Activated naive CD4-positive, alpha-beta T cell treated with anti-CD3 and anti-CD28 coated beads, Interleukin-2, amount 10 ng/mL, durations not matched to agents 7 days and 5 days (primary cell): ENCODE measurements at places on chromosomes 3 and 15.

- H3K27ac ChIP-seq, result no peak overlapping the region
- no peaks in the 10 kb centered on the region for H3K36me3 ChIP-seq
- H3K4me1 ChIP-seq, result no peaks in the 10 kb centered on the region
- H3K4me3 ChIP-seq, result no peak overlapping the region
- peaks cover 68% of the 10 kb centered on the region for H3K27me3 ChIP-seq
Observed at GRCh38 chr3:52036829-52037228, 19.5 kb downstream of the DUSP7 start.

GRCh38 chr15:96771035-96771434 is 440.5 kb downstream of the NR2F2 start:
- no peak overlapping the region for H3K27ac ChIP-seq
- H3K36me3 ChIP-seq, result no peaks in the 10 kb centered on the region
- no peak for DNase-seq
- H3K27me3 ChIP-seq, result no peaks in the 10 kb centered on the region

DNA sequence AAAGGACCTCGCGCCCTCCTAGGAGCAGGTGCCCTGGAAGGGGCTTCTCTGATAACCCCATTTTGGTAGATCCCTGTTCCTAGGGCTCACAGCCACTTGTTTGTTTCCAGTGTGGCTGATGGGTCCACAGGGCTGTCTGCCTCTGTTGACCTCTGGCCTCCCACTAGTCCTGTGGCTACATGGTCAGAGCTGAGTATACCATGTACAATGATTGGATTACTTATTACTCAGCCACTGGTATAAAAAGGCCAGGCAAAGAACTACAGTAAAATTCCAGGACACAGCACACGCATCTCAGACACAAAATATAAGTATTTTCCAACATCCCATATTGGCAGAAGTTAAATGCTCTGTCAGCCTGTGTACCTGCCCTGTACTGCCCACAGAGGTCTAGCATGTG is 277.3 kb downstream of the GABRG3 start:
- no peaks in the 10 kb centered on the region for H3K36me3 ChIP-seq
- no peaks in the 10 kb centered on the region for H3K27me3 ChIP-seq
- DNase-seq, result no peak

- H3K36me3 ChIP-seq, result peaks cover 24% of the 10 kb centered on the region
- H3K4me1 ChIP-seq, result peaks cover 13% of the 10 kb centered on the region
- H3K4me3 ChIP-seq, result no peak overlapping the region
- no peak for DNase-seq
Observed at GRCh38 chr15:41669701-41670100, 9.5 kb downstream of the MGA start.

- peak overlapping the region; percentile 64 for H3K27ac ChIP-seq
- DNase-seq, result no peak
Observed at GRCh38 chr3:67683522-67683921, 29.1 kb upstream of the SUCLG2 start.

- DNase-seq, result no peak
- H3K27me3 ChIP-seq, result no peaks in the 10 kb centered on the region
- no peaks in the 10 kb centered on the region for H3K4me1 ChIP-seq
- peaks cover 56% of the 10 kb centered on the region for H3K36me3 ChIP-seq
Observed at GRCh38 chr3:130968221-130968620, 58.4 kb downstream of the ASTE1 start.

DNA sequence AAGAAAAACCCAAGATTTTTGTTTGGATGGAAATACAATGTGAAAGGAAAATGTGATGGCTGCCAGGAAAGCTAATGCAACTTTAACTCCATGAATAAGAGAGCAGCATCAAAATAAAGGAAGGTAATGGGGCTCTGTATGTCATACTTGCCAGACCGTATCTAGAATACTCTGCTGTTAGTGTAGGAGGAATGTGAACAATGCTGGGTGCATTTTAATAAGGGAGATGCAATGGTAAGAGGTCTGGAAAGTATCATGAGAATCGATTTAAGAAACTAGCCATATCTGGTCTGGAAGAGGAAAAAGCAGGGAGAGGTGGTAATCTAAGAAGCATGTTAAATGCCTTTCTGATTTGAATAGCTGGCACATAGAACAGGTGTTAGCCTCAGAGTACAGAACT is 239.6 kb downstream of the GBE1 start:
- H3K27ac ChIP-seq, result no peak overlapping the region
- no peaks in the 10 kb centered on the region for H3K36me3 ChIP-seq
- H3K4me1 ChIP-seq, result no peaks in the 10 kb centered on the region
- H3K4me3 ChIP-seq, result no peak overlapping the region
- no peaks in the 10 kb centered on the region for H3K27me3 ChIP-seq

- H3K27me3 ChIP-seq, result no peaks in the 10 kb centered on the region
- H3K4me3 ChIP-seq, result no peak overlapping the region
- peaks cover 30% of the 10 kb centered on the region for H3K36me3 ChIP-seq
- peak overlapping the region; percentile 25 for H3K27ac ChIP-seq
Observed at GRCh38 chr3:188403404-188403803, 249.4 kb downstream of the LPP start.

DNA sequence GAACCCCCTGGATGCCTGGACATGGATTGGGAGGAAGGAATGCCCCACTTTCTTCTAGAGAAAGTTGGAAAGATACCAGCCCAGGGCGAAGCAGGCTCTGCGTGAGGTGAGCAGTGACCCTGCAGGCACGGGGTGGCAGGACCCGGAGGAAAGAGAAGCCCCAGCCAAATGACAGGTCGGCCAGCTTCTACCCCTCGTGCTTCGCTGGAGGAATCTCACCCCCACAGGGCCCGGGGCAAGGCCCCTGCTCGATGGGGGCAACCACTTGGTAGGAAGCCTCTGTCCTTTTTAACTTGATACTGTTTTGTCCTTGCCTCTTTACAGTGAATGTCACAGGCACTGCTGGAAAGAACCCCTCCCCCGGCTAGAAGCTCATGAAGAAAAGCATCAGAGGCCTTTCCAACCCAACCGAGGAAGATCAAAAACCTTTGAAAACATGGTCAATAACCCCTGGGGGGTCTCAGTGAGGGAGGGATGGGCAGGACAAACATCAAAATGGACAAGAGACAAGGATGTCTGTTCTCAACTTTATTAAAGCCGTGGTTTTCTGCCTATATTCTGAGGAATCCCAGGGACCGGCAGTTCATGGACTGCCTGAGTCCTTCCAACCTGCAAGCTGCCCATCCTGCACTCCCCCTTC is 54.4 kb downstream of the SH3BP5 start:
- H3K4me1 ChIP-seq, result peaks cover 59% of the 10 kb centered on the region
- no peak for DNase-seq
- no peak overlapping the region for H3K4me3 ChIP-seq
- no peak overlapping the region for H3K27ac ChIP-seq

DNA sequence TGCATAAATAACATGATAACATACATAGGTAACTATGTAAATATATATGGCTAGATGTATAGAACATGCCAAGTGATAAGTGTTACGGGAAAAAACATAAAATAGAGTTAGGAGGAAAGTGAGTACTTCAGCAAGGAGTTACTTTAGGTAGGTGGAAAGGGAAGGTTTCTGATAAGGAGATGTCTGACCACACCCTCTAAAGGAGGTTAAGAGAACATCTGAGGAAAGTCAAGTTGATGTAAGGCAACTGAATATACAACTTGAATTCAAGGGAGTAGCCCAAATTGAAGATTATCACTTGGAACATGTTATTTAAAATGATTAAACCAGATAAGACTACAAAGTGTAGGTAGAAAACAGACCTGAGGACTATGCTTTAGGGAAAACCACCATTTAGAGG is 13.8 kb downstream of the PIERCE2 start:
- no peak overlapping the region for H3K27ac ChIP-seq
- H3K36me3 ChIP-seq, result no peaks in the 10 kb centered on the region
- no peaks in the 10 kb centered on the region for H3K4me1 ChIP-seq
- no peak overlapping the region for H3K4me3 ChIP-seq

- no peaks in the 10 kb centered on the region for H3K4me1 ChIP-seq
- no peak overlapping the region for H3K4me3 ChIP-seq
- H3K27me3 ChIP-seq, result peaks cover 3% of the 10 kb centered on the region
- DNase-seq, result no peak
- no peak overlapping the region for H3K27ac ChIP-seq
Observed at GRCh38 chr3:170528726-170529125, 57.1 kb downstream of the SLC7A14 start.

DNA sequence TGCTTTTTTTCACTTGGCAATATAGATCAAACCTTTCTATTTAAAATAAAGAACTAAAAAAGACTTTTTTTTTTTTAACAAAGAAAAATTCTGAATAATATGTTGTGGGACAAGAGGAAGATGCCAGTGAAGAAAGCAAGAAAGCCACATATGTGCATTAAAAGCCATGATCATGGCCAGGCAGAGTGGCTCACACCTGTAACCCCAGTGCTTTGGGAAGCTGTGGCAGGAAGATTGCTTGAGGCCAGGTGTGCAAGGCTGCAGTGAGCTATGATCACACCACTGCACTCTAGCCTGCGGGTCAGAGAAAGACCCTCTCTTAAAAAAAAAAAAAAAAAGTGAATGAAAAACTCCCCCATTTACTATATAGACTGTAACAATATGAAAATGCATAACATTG is 23.9 kb downstream of the C2CD4B start:
- peaks cover 3% of the 10 kb centered on the region for H3K4me1 ChIP-seq
- H3K36me3 ChIP-seq, result no peaks in the 10 kb centered on the region
- H3K4me3 ChIP-seq, result no peak overlapping the region
- H3K27me3 ChIP-seq, result no peaks in the 10 kb centered on the region
- DNase-seq, result no peak
- H3K27ac ChIP-seq, result no peak overlapping the region

DNA sequence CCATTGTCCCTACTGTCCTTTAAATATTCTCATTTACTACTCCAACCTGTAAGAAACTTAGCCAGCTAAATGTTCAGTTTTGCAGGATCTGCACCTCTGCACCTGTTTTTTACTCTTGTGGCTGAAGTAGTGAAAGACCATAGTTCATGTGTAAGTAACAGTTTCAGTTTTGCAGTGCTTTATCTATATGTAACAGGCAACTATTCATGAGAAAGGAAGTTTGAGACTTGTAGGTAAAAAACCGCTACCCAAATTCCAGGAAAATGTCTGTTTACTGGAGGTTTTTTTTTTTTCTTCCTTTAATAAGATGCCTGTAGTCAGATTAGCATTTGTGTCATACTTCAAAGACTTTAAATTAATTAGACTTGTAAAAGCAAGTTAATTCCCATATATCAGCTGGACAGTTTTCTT is 25.4 kb upstream of the MBNL1 start:
- H3K4me1 ChIP-seq, result peaks cover 51% of the 10 kb centered on the region
- H3K27ac ChIP-seq, result peak overlapping the region; percentile 89
- no peaks in the 10 kb centered on the region for H3K27me3 ChIP-seq
- H3K4me3 ChIP-seq, result peak overlapping the region; percentile 98

DNA sequence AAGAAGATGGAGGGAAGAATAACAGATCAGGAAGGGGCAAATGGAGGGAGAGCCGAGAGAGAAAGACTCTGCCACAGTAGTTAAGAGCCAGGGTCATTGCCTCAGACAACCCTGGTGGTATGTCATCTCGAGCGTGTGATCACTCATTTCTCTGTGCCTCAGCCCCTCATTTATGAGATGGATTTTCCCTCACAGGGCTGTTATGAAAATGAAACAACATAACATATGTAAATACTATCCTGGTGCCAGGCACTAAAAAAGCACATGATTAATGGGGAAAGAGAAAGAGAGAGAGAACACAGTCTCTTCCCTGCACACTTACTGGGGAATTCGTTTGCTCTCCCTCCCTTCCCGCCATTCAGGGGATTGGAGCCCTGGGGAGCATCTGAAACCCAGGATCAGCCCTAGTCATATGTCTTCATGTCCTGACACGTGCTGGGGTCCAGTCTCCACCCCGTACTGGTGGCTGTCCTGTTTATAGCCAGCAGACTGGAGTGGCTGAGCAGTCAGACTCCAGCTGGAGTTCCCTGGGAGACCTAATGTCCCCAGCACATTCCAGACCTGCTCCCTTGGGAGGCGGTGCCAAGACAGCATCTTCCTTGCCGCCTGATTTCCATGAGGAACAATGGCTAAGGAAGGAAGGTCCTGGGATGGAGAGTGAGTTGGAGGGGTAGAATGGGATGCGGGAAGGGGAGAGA is 14.7 kb upstream of the AMOTL2 start:
- DNase-seq, result no peak
- no peak overlapping the region for H3K27ac ChIP-seq
- peaks cover 39% of the 10 kb centered on the region for H3K27me3 ChIP-seq
- H3K4me3 ChIP-seq, result no peak overlapping the region
- no peaks in the 10 kb centered on the region for H3K4me1 ChIP-seq

DNA sequence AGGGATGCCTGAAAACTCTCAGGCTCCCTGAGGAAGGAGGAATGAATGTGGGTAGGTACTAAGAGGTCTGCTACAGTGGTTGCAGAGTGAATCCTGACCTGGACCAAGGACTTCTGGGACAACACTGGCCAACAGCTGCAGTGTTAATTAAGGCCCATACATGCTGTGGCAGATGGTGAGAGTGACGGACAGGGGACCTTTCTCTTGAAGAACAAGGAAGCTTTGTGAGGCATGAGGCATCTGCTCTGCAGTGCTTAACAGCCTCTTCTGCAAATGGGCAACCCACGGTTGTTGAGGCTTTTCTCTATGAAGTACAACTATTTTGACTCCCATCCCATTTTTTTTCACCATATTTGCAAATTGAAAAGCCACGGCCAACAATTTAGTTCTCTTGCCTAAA is 26.6 kb upstream of the ACAN start:
- H3K27ac ChIP-seq, result no peak overlapping the region
- H3K4me3 ChIP-seq, result no peak overlapping the region
- peaks cover 1% of the 10 kb centered on the region for H3K36me3 ChIP-seq
- H3K27me3 ChIP-seq, result peaks cover 7% of the 10 kb centered on the region
- no peak for DNase-seq

- peaks cover 48% of the 10 kb centered on the region for H3K27me3 ChIP-seq
- peaks cover 7% of the 10 kb centered on the region for H3K4me1 ChIP-seq
- H3K4me3 ChIP-seq, result no peak overlapping the region
Observed at GRCh38 chr3:119570229-119570628, 9.1 kb upstream of the ADPRH start.

DNA sequence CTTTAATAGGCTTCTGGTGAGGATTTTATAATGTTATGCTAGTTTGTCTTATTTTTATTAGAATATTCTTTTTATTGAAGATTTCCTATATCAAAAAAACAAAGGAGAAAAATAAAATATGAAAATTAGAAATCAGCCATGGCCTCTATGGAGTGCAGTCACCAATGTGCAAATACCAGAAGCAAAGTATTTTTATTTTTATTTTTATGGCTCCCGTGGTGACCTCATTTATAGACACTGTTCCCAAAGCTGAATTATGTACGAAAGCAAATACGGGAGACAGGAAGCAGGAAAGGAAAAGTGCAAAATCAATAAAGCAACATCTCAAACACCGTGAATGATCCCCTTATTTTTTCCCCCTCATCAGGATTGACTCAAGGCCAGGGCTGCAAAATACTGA is 35.1 kb downstream of the DAZL start:
- no peaks in the 10 kb centered on the region for H3K36me3 ChIP-seq
- H3K27ac ChIP-seq, result no peak overlapping the region
- H3K4me1 ChIP-seq, result no peaks in the 10 kb centered on the region
- no peak overlapping the region for H3K4me3 ChIP-seq

DNA sequence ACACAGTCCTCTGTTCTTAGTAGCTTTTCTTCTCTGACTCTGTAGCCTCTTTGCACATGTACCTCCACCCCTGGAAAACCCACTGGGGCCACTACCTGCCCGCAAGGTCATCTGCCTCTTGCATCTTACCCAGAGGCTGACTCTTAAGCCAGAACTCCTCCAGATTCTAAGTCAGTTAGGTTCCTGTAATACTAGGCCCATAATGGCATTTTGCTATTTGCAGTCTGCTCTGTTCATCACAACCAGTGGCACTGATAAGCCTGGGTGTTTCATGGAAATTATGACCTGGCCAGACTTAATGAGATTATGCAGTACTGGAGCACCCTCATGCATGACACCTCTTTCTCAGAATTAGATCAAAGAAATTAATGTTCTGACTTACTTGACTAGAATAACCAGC is 31.7 kb upstream of the ATG7 start:
- H3K36me3 ChIP-seq, result no peaks in the 10 kb centered on the region
- no peak overlapping the region for H3K27ac ChIP-seq
- H3K4me3 ChIP-seq, result no peak overlapping the region
